Heart right ventricle (tissue), 16 donors: ENCODE measurements at places on chromosomes 3 and 15.

- DNase-seq, result no peak
Observed at GRCh38 chr3:183279371-183279770, 26.3 kb downstream of the B3GNT5 start.

DNA sequence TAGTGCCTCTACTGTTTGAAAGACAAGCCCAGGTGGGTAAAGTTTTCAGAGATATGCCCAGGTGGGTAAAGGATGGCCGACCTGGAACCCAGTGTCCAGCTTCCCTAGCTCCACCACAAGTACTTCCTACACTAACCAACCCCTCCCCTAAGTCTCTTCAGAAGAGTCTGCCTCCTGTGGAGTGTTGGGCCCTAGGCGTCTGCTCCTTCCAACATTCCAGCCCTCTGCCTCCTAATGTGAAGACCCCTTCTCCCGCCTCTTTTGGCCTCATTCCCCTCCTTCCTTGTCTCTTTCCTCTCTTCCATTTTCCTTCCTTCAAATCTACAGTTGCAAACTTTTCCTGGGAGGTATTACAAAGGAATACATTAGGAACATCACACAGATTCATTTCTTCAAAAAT is 38.6 kb downstream of the CNTN3 start:
- no peak for DNase-seq

GRCh38 chr3:45124352-45124751 is 21.8 kb downstream of the CDCP1 start:
- DNase-seq, result no peak

DNA sequence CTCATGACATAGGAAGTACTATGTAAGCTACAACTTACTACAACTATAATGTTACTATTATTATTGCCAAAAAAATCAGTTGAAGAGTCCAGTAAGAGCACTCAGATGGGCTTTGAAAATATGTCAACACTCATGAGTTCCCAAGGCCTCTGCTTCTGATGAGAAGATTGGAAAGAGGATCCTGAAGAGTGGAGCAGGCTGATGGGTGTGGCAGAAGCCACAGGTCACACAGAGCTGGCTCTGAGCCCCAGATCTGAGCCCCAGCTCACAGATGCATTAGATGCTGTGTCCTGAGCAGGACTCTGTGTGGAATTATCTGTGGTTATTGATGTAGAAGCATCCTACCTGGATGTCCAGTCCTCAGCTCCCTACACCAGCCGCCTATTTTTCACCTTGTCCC is 65.6 kb downstream of the SPSB4 start:
- DNase-seq, result no peak

DNA sequence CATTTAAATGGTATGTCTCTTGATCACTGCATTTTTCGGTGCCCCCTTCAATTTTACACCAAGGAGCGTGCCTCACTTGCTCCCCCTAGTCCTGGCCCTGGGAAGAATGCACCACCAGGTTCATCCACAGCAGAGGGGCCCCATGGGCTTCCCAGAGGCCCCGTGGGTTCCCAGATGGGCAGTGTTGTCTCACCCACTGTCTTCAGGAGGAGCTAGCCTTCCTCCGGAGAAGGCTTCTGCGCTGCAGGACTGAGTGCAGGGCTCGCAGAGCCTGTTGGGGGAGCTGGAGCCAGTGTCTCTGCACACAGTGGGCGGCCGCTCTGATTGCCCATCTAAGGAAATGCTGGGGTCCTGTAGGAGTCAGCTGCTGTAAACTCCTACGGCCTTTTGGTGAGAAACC is 45.9 kb downstream of the POLR2M start:
- peak; percentile 62 for DNase-seq

DNA sequence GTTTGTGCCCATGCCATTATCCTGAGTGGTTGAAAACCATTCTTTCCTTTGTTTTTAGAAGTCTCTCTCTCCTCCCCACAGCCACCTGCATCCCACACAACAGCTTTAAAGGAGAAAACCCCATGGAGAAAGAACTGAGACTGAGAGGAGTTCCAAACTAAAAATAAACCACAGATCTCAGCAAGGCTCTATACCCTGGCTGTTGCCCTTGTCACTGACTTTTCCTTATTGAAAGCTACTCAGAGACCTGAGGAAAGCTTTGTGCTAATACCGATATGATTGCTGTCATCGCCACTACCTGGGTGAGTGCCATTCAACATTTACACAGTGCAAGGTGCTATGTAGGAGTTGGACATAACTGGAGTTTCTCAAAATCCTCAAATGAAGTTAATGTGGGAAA is 55.5 kb upstream of the RASGRP1 start:
- no peak for DNase-seq

- no peak for DNase-seq
Observed at GRCh38 chr3:10366651-10367101, 45.8 kb upstream of the SEC13 start.

- no peak for DNase-seq
Observed at GRCh38 chr3:134610432-134611385, 40.1 kb downstream of the KY start.

DNA sequence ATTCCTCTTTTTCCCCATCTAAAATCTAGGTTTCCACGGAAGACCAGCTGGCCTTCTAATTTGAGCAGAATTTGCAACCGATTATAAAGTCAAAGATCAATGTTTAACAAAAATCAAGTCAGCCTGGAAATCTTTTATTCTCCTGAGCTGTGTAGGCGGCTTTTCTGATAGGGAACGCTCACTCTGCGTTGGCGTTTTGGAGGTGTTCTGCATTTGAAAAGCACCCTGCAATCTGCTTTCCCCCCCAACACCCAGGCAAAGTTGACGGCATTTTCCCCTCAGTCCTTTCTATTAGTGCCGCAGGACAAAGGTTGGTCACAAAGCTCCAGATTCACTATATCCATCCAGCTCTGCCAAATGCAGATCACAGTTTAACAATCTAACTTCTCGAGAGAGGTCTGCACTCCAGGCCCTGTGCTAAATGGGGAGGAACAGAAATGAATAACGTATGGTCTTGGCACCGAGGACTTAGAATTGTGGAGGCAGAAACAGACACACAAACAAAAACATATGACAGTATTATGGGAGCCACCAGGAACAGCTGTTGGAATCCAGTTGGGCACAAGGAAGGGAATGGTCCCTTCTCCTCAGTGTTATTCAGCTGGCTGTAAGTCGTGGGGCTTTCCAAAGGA is 50.4 kb upstream of the LARS2 start:
- no peak for DNase-seq

GRCh38 chr3:13008155-13008995 is 64.9 kb downstream of the IQSEC1 start:
- DNase-seq, result no peak

DNA sequence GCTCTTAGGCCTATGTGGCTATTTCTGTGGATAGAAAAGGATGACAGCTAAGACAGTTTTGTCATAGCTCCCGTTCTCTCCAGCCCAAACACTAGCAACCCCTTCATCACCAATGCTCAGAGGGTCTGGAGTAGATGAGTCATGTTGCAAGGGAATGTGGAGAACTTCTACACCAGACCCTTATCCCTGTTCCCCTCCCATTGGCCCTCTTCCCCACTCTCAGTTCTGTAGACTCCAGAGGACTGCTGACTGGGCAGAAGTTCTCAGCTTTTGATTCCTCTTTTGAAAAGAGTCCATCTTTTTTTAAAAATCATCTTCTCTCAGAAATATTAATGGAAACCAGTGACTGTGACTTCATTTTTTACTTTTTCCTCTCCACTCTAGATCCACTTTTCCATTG is 2.4 kb upstream of the MYZAP start:
- no peak for DNase-seq

- no peak for DNase-seq
Observed at GRCh38 chr3:72265256-72266015, 480.5 kb upstream of the PROK2 start.

- no peak for DNase-seq
Observed at GRCh38 chr3:85210540-85210939, 251.8 kb downstream of the CADM2 start.

- DNase-seq, result no peak
Observed at GRCh38 chr15:39594446-39595337, 13.8 kb downstream of the THBS1 start.

- DNase-seq, result no peak
Observed at GRCh38 chr3:166275024-166275390, 437.8 kb upstream of the BCHE start.

DNA sequence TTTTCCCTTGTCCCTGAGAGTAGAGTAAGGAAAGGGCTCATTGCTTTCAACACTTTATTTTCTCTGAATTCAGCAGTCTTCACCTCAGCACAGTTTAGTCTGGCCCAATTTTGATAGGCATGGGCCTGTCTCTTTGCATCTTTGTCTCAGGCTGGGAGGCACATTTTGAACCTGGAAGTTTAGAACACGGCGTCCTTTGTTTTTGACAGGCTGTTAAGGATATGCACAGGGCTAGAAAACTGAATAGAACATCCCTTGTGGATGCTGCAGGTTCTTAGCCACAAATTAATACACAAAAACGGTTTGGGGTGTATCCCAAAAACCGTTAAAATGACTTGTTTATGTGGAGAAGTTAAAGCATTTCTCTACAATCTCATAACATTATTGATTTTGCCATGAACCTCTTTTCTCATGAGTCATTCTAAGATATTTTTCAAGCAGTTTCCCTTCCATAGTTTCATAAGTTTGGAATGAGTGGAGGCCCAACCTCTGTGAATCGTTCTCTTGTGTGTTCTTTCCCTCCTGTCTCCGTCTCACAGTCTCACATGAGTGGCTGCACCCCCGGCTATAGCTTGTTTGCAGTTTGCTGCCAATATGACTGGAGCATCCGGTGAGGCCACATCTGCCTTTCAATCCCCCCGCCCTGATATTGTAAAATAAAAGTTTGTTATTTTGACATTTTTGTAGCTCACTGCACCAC is 192.9 kb upstream of the EIF1B start:
- DNase-seq, result no peak

GRCh38 chr3:158912621-158913020 is 110.8 kb downstream of the MFSD1 start:
- DNase-seq, result no peak

GRCh38 chr3:122430371-122430770 is 14.5 kb upstream of the WDR5B start:
- DNase-seq, result no peak

GRCh38 chr15:46297766-46298165 is 662.9 kb downstream of the SQOR start:
- DNase-seq, result no peak

DNA sequence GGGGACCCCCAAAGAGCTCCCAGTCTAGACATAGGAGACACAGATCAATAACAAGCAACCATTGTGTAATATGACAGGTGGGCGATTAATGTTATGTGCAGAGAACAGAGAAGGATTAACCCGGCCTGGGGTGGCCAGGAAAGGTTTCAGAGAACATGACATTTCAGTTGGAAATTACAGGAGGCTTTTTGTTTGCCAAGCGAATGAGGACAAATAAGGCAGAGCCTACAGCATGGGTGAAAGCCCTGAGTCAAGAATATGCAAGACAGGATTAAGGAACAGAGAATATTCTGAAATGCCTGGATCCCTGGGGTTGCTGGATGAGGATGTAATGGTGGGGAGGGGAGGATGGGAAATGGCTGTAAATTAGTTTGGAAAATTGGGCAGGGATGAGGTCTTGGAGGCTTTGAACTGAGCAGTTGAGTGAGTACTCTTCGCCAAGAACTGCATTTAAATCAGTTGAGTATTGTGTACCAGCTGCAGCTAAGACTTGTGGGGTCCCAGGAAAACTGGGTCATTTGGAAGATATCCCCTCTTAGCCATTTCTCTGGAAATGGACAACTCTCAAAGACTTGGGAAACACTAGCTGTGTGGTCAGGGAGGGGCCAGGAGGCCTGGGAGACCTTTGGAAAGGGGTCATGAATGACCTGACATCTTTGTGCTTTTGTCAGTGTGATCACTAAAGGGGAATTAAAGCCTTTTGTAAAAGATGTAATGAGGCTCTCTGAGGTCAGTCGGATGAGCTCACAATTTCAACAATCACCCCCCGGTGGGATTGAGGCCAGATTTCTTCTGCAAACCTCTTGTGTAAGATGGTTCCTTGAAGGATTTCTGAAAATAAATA is 198.6 kb upstream of the NR2E3 start:
- DNase-seq, result no peak

DNA sequence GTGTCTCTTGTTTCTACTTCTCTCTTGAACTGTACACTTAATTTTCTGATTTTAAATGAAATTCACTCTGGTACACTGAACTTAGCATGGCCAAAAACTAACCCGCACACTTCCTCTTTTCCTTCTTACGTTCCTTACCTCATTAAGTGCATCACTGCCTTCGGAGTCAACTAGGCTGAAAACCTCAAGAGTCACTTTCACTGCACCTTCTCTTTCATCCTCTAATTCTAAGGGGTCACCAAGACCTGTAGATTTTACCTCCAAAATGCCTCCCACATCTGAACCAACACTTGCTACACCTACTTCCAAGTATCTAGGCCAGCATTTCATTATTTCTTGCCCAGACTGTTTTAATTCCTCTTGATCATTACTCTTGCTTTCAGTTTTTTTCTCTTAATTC is 6.6 kb downstream of the CBLB start:
- DNase-seq, result no peak

- no peak for DNase-seq
Observed at GRCh38 chr15:40234783-40235182, 4.1 kb upstream of the PAK6 start.

- DNase-seq, result no peak
Observed at GRCh38 chr15:51756482-51756881, 5.1 kb downstream of the TMOD2 start.

- no peak for DNase-seq
Observed at GRCh38 chr3:16423947-16424673, 89.4 kb downstream of the RFTN1 start.
